Activated CD4-positive, alpha-beta memory T cell treated with anti-CD3 and anti-CD28 coated beads, Interleukin-2, amount 10 ng/mL, durations not matched to agents 7 days and 5 days (primary cell): ENCODE measurements at places on chromosomes 1 and 21. TPM values are rescaled to one million over a fixed set of nuclear protein-coding genes. Genes with fewer than 3 reads are reported as not detected.

DNA sequence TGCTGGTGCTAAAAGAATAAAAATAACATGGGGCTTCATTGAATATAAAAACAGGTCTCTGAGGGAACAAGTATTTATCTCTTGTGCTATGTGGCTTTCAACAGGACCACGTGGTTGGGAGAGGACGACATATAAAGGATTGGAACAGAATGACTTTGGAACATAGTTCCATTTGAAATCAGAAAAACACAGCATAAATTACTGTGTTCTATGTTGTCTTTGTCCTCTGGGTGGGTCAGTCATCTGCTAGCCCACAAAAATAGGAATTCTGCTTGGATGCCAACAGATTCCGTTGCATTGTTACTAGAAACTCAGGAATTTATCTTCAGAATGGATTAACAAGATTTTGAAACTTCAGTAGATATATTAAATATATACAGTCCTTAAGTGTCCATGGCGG is 5.9 kb downstream of the CEP85 start:
- no peak for DNase-seq

GRCh38 chr1:33516891-33517567 is 44.6 kb downstream of the ZSCAN20 start:
- no peak for DNase-seq

DNA sequence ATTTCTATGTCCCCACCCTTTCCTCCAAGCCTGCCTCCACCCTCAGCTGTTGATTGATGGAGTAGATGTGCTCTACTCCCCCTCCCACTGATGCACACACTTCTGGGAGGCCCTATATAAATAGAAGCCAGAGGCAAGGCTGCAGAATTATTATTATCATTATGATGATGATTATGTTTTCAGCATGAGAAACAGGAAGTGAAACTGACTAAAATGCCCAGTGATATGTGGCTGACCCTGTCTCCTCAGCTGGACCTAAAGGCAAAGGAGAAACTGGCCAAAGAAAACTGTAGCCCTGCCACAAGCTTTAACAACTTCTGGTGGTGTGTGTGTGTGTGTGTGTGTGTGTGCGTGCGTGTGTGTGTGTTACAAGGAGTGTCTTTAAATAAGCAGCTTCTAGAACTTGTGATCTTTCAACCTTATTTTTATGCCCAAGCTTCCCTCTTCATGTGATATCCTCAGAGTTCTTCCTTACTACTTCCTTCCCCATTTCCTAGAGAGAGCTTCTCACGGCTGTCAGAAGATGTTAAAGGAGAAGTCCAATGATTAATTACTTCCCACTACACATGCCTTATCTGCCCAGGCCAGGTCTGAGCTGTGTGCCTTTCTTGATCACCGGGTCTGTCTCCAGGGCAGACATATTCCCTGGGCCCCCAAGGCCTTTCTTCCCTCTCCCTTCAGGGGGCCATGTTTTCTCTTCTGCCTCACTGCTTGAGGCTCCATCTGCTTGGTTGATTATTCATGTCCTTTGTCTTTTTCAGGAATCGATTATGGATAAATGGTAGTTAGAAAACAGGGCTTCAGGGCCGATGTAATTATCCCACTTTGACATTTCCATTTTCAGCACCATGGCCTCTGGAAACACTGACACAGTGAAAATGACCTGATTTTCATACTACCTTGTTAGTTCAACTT is 11.6 kb upstream of the MAPKAPK2 start:
- no peak for DNase-seq

The GMEB1 gene
- 28.7 TPM for total RNA-seq

The C8B gene
- not detected for total RNA-seq

- no peak for DNase-seq
These were observed 18.2 kb upstream of the TRNAU1AP start for GRCh38 chr1:28534671-28535070.

DNA sequence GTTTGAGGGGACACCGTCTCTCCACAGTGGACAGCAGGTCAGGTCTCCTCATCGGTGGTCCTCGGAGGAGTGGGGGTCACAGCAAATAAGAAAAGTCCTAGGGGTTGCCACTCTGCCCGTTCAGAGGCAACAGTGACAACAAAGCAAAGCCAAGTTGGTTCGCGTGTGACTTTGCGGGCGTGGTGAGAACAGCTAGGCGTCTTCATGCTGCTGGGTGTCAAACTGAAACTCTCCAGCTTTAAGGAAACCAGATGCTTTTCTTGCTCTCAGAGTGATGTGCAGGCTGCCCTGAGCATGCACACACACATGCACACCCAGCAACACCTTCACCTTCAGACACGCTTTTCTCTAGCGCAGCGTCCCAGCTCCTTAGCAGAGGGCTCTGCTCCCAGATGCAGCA is 70.1 kb upstream of the ARHGEF16 start:
- DNase-seq, result no peak

DNA sequence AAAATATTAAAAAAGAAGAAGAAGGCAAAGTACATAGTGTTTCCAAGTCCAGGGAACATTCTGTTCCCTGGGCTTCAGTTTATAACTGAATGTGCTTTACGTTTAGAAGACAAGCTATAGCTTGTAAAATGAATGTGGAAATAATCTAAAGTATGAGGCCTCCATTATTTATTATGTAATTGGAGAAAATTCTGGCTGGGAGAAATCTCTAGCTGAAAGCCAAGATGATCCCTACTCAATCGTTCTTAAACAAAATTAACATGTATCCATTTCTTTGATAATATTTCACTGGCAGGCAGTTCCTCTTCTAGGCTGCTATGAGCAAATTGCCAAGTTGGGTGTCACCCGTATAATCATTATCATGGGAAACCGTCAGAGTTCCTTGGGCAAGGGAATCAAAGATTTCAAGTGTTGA is 52.2 kb upstream of the ETS2 start:
- DNase-seq, result no peak
